ENCODE measurements at places on chromosomes 13 and 19. TPM values are rescaled to one million over a fixed set of nuclear protein-coding genes. Genes with fewer than 3 reads are reported as not detected.
A peak's percentile ranks its signal among the peaks of the same experiment; 100 is the strongest.

The PABPC3 gene
- 0.15 TPM for total RNA-seq

The ZIM2 gene
- total RNA-seq: 0.39 TPM

The SULT2B1 gene
- not detected for total RNA-seq

The CCDC159 gene
- total RNA-seq: 18.0 TPM

The OSCAR gene
- total RNA-seq: 4.4 TPM

- H3K4me3 ChIP-seq: no peak overlapping the region
- no peaks in the 10 kb centered on the region for H3K36me3 ChIP-seq
- no peak for DNase-seq
Measured at GRCh38 chr19:38699027-38699346, 45.3 kb downstream of the CAPN12 start.

DNA sequence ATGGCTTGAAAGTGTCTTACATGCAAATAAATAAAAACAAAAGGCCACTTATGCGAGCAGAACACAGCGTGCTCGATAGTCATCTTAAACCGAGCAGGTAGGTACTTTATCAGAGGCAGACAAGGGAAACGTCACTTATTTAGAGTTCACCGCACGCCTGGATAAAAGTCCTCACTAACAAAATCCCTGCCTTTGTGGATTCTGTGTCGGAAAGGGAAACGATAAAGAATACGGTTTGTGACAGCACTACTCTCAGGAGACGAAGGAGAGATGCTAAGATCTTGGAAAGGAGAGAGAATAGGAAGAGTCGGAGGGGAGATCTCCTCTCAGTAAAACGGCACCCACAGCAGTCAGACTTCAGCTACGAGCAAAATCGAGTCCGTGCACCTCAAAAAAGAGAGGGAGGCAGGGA, 581 bp downstream of the RCBTB1 start:
- peak overlapping the region; percentile 53 for H3K4me3 ChIP-seq
- DNase-seq: no peak
- no peaks in the 10 kb centered on the region for H3K27me3 ChIP-seq

DNA sequence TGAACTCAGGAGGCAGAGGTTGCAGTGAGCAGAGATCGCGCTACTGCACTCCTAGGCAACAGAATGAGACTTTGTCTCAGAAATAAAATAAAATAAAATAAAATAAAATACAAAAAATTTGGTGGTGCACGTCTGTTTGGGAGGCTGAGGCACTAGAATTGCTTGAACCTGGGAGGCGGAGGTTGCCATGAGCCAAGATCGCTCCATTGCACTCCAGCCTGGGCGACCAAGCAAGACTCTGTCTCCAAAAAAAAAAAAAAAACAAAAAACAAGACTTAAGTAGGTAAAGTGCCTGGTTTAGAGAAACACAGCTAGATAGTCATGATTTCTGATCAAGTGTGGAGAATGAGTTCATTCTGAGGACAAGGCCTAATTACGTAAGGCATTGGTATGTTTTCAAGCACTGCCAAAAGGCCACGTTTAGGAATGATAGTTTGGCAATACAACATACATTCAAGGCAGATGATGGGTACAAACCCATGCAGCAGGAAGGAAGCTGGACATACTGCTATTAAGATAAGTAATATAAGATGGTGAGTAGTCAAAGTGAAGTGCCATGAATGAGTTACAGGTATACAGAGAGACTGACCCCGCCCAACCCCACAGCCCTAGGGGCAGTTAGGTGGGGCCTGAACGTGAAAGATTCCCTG, 4.8 kb upstream of the UCHL3 start:
- no peaks in the 10 kb centered on the region for H3K4me1 ChIP-seq
- H3K4me3 ChIP-seq: no peak overlapping the region
- H3K27ac ChIP-seq: no peak overlapping the region
- DNase-seq: no peak
- H3K27me3 ChIP-seq: no peaks in the 10 kb centered on the region
- H3K36me3 ChIP-seq: no peaks in the 10 kb centered on the region

GRCh38 chr13:79972066-79972569, 368.8 kb downstream of the SPRY2 start:
- H3K36me3 ChIP-seq: no peaks in the 10 kb centered on the region
- no peak overlapping the region for H3K4me3 ChIP-seq
- H3K4me1 ChIP-seq: no peaks in the 10 kb centered on the region
- H3K27me3 ChIP-seq: no peaks in the 10 kb centered on the region
- no peak overlapping the region for H3K27ac ChIP-seq

GRCh38 chr13:72284791-72285190, 417.8 kb upstream of the DACH1 start:
- H3K4me3 ChIP-seq: no peak overlapping the region
- no peak overlapping the region for H3K27ac ChIP-seq
- H3K36me3 ChIP-seq: no peaks in the 10 kb centered on the region
- H3K4me1 ChIP-seq: no peaks in the 10 kb centered on the region

DNA sequence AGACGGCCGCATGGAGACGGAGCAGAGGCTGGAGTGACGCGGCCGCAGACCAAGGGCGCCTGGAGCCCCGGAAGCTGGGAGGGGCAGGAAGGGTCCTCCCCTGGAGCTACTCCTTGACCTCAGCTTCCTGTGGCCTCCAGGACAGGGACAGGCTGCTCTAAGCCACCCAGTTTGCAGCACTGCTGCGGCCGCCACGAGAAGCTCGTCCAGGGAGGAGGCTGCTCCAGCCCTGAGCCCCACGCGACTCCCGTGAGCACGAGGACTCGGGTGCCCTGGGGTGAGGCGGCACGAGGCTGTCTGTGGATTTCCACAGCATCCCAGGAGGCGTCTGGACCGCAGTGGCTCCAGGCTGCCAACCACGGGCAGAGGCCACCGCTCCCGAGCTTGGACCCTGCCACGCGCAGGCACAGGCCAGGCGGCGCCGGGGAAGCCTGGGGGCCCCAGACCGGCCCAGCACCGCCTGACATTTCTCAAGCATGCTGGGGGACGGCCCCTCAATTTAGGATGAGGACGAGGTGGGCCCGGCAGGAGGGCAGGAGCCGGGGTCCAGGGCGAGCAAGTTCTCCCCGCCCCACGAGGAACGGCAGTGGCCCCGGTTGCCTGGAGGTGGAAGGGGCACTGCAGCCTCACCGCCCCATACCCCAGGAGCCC, 10.7 kb downstream of the SBNO2 start:
- H3K4me1 ChIP-seq: no peaks in the 10 kb centered on the region
- no peak overlapping the region for H3K27ac ChIP-seq
- DNase-seq: no peak
- H3K36me3 ChIP-seq: no peaks in the 10 kb centered on the region
- H3K27me3 ChIP-seq: no peaks in the 10 kb centered on the region

DNA sequence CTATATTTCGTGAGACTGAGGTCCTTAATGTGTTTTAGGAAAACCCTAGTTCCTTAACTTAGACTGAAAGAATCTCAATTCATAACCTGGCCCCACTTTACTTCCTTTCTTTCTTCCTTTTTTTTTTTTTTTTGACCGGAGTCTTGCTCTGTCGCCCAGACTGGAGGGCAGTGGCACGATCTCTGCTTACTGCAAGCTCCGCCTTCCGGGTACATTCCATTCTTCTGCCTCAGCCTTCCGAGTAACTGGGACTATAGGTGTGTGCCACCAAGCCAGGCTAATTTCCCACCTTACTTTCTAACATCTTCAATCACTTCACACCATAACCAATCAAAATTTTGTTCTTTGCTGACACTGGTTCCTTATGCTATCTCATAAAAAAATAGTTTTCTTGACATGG, 2097.0 kb downstream of the PCDH9 start:
- DNase-seq: no peak
- no peaks in the 10 kb centered on the region for H3K36me3 ChIP-seq
- H3K4me3 ChIP-seq: no peak overlapping the region
- H3K27ac ChIP-seq: no peak overlapping the region

DNA sequence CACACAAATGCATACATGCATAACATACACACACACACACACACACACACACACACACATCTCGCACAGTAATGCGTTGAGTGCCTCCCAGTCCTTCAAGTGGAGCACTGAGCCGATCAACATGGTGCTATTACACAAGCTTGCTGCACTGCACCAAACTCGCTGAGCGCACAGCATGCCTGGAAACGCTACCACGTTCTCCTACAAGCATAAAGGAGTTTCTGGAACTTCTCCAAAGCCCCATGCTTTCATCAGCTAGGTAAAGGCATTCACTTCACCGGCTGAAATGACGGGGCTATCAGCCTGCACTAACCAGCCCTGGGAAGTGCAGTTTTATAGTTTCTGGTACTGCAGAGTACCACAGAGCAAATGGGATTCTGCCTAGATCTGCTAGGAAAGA, 92.7 kb downstream of the FGF14 start:
- DNase-seq: no peak
- no peak overlapping the region for H3K27ac ChIP-seq
- H3K36me3 ChIP-seq: no peaks in the 10 kb centered on the region

GRCh38 chr19:55642153-55643002, 1.1 kb upstream of the ZNF581 start:
- H3K4me3 ChIP-seq: peak overlapping the region; percentile 7
- no peaks in the 10 kb centered on the region for H3K4me1 ChIP-seq
- H3K36me3 ChIP-seq: no peaks in the 10 kb centered on the region
- H3K27me3 ChIP-seq: no peaks in the 10 kb centered on the region

DNA sequence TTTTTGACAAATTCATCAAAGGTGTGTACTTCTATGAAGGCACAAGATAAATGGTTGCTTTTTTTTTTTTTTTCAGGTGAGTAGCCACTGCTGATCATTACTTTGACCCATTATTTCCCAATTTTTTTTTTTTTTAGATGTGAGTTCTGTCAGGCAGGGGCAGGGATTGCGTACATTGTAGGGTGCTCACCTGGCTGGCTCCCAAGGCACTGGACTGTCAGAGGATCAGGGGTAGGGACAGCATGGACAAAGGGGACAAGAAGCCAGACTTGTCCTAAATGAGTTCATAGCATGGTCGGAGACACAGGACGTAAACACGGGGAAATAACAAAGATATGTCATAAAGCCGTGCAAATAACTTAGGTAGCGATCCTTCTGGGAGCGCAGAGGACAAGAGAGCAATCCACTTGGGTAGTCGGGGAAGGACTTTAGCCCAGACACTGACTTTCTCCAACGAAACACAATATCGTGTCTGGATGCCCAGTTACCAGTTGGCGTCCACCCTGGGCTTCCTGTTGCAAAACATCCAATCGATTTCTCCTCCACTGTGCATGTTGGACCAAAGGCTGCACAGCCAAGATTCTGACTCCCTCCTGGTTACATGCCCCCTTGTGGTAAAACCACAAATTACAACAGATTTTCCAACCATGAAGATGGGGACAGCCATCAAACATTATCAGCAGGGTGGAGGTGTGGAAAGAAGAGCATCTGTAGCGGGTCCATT, 27.5 kb upstream of the KATNAL1 start:
- DNase-seq: no peak
- H3K4me3 ChIP-seq: no peak overlapping the region
- no peak overlapping the region for H3K27ac ChIP-seq
- peaks cover 3% of the 10 kb centered on the region for H3K4me1 ChIP-seq
- no peaks in the 10 kb centered on the region for H3K36me3 ChIP-seq
- H3K27me3 ChIP-seq: no peaks in the 10 kb centered on the region

GRCh38 chr19:37999309-38000213, 92.6 kb downstream of the SIPA1L3 start:
- no peak overlapping the region for H3K27ac ChIP-seq
- H3K4me3 ChIP-seq: no peak overlapping the region
- no peaks in the 10 kb centered on the region for H3K4me1 ChIP-seq
- DNase-seq: no peak

DNA sequence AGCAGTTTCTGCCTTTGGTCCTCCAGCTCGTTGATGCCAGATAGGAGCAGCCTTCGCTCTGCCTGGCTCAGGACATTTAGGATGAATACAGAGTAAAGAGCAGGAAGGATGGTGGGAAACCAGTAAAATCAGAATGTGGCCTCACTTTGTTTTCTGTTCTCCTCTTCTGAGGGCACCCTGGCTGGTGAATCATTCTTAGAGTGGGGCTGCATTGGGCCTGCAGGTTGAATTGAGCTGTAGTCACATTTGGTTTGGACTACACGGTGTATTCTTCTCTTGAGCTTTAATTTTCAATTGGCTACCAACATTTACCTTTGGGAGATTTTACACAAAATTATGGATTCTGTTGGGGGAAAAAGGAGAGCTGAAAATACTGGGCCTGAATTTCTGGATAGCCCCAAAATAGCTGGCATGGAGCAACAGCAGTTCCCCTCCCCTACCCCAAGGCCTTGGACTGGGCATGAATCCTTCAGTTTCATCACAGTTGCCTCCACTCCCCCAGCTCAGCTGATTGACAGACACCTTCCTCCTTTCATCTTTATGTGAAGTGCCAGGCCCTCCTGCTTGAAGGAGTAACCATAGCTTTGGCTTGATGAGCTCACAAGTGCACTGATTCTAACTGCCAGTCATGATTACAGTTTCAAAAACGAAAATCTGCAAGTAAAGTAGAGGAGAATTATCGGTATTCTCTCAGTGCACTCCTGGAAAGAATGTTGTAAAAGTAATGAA, 24.3 kb downstream of the ERCC5 start:
- no peaks in the 10 kb centered on the region for H3K27me3 ChIP-seq
- no peak for DNase-seq
- H3K4me3 ChIP-seq: no peak overlapping the region
- H3K36me3 ChIP-seq: peaks cover 17% of the 10 kb centered on the region
- H3K4me1 ChIP-seq: peaks cover 2% of the 10 kb centered on the region
- no peak overlapping the region for H3K27ac ChIP-seq

DNA sequence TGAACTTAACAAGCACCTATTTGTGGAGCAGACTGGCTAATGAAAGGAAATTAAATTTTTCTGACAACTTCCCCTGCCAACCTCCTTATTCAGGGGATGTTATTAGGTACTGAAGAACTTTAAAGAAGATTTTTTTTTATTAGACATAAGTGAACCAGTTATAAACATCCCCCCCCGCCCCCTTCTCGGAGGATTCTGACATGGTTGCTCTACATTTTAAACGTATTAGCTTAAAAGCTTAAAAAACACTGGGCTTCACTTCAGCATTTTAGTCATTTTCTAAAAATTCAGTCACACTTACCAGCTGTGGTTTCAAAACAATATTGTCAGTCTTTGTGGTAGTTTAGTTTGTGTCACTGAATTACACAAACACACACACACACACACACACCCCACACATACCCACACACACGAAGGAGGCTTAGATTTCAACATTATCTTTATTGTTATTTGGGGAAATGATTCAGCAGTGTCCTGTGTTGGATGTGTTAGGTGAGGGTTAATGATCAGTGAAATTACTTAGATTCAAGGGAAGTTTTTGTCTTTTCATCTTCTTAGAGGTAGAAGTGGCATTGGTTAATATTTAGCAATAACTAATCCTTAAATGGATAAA, 145.7 kb downstream of the PCCA start:
- no peak overlapping the region for H3K4me3 ChIP-seq
- no peaks in the 10 kb centered on the region for H3K4me1 ChIP-seq
- no peak overlapping the region for H3K27ac ChIP-seq

- peak; percentile 77 for DNase-seq
- H3K36me3 ChIP-seq: no peaks in the 10 kb centered on the region
- no peak overlapping the region for H3K27ac ChIP-seq
- no peaks in the 10 kb centered on the region for H3K4me1 ChIP-seq
- H3K4me3 ChIP-seq: peak overlapping the region; percentile 2
Measured at GRCh38 chr13:106471957-106472543, 63.4 kb downstream of the EFNB2 start.

Data from aorta (tissue), 5 donors.